NCI-H524 treated with DMSO at 0.1 percent for 48 hours (cell line): ENCODE measurements at places on chromosomes 5 and 9.
A peak's percentile ranks its signal among the peaks of the same experiment; 100 is the strongest.

DNA sequence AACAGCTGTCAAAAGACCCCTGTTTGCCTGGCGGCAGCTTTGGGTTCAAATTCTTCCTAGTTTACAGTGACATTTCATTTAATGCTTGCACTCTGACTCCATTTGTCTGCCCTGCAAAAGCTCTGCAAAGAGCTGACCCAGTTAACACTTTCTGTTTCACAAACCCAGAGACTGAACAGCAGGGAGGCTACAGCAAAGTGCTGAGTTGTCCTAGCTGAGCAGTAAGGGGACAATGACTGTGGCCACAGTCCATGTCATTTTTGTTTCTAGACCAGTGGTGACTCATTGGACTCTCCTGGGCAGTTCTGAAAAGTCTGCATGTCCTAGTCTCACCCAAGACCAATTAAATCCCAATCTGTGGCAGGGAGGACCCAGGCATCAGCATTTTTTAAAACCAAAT, 994.8 kb upstream of the WWC1 start:
- no peak for DNase-seq

DNA sequence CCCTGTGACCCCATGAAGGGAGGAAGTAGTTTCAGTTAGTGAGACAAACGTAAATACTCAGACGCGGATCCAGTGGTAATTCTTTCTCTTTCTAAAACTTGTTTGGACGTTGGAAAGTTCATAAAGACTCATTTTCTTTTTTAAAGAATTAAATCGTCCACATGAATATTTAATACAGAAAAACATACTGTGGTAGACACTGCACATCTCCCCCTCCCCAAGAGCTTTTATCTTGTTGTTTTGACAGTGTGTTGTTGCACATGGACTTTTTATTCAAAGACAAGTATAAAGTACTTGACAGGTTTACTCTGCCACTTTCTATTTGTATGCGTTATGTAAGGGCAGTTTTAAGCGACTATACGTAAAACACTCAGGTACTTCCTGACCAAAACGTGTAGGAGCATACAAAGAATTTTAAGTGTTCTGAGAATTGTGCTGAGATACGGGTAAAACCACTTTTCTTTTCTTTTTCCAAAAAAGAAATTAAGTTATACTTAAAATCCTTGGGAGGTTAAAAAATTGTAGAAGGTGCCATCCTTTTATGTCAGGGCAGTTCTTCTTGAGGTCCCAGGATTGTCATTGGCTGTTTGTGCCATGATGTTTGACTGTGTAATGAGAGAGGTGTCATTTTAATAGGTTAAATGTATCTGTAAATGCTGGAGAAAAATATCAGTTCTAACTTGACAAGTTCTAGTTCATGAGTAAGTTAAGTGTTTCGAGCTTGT, 1.3 kb downstream of the NIPBL start:
- peak; percentile 26 for DNase-seq

DNA sequence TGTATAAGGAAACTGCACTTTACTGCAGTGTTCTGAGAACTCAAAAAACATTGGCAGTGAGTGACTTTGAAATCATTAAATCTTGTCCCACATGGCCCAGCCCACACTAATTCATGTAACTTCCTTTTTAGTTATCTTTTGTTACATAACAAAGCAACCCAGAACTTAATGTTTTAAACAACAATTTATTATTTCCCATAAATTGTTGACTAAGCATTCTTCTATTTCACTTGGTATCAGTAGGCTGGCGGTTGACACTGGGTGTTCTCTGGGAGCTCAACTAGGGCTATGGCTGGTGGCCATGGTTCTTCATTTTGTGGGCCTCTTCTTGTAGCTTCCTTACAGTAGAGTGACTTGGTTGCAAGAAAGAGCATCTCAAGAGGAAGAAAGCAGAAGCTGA, 278.4 kb downstream of the RASEF start:
- no peak for DNase-seq

DNA sequence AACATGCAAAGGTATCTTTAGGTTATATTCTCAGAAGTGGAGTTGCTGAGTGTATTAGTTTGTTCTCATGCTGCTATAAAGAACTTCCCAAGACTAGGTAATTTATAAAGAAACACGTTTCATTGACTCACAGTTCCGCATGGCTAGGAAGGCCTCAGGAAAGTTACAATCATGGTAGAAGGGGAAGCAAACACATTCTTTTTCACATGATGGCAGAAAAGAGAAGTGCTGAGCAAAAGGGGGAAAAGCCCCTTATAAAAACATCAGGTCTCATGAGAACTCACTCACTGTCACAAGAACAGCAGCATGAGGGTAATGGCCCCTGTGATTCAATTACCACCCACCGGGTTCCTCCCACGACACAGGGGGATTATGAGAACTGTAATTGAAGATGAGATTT, 163.6 kb upstream of the PRLR start:
- no peak for DNase-seq

- DNase-seq: no peak
Observed at GRCh38 chr9:94741866-94742265, 15.4 kb downstream of the AOPEP start.

DNA sequence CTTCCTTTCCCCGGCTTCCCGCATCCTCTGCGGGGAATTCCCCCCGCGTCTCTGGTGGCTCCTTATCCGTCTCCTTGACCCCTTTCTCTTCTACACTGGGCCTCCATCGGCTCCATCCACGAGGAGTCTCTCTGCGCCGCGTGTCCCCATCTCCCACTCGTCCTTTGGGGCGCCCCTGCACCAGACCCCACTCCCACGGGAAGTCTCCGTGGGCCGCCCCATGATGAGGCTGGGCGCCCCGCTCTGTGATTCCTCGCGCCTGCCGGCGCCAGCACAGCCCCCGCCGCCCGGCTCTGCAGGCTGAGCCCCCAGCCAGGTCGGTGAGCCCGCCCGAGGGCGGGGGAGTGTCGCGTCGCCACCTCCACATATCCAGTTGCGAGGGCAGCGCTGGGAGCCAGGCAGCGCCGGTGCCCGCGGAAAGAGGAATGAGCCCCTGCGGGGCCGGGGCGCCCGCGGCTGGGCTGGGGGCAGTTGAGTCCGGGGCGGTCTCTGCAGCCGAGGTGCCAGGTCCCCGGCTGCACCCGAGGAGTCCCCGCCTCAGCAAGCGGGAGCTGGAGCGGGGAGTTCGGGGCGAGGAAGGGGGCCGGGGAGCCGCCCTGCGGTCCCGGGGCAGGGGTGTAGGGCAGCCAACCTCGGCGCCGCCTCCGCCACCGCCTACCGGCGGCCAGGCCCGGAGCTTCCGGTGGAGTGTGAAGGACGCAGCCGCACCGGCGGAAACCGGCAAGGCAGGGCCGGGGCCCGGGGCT, 2.1 kb upstream of the TRAF1 start:
- DNase-seq: no peak

- no peak for DNase-seq
Observed at GRCh38 chr9:112176524-112176923, 1.4 kb upstream of the SUSD1 start.

DNA sequence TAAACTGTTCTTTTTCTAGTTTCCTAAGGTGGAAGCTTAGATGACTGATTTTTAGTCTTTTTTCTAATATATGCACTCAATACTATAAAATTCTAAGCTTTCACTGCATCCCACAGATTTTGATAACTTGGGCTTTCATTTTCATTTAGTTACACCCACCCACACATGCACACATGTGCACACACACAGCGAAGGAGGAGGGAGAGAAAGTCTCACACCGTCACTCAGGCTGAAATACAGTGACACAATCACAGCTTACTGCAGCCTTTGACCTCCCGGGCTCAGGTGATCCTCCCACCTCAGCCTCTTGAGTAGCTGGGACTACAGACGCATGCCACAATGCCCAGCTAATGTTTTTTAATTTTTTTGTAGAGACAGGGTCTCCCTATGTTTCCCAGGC, 96.5 kb downstream of the SMIM23 start:
- no peak for DNase-seq

DNA sequence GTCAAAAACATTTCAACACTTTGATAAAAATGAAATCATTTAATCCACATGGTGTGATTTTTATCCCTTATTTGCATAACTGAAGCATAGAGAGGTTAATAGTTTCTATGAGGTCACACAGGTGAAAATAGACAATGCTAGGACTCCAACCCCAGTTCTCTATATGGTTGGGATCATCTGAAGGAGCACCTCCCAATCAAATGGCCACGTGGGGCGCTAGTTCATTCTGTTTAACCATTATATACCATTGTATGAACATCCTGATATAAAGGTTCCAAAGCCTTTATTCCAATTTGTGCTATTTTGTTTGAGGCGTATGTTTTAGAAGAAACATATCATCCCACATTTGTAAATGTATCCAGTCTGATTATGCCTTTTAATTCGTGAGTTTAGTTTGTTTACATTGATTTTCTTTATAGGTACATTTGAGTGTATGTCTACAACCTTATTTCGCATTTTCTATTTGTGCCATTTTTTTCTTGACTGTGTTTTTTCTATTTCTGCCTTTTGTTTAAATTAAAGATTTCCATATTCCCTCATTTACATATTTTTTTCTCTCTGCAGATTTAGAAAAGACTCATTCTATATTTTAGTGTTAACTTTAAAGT, 1092.0 kb downstream of the MAT2B start:
- no peak for DNase-seq

DNA sequence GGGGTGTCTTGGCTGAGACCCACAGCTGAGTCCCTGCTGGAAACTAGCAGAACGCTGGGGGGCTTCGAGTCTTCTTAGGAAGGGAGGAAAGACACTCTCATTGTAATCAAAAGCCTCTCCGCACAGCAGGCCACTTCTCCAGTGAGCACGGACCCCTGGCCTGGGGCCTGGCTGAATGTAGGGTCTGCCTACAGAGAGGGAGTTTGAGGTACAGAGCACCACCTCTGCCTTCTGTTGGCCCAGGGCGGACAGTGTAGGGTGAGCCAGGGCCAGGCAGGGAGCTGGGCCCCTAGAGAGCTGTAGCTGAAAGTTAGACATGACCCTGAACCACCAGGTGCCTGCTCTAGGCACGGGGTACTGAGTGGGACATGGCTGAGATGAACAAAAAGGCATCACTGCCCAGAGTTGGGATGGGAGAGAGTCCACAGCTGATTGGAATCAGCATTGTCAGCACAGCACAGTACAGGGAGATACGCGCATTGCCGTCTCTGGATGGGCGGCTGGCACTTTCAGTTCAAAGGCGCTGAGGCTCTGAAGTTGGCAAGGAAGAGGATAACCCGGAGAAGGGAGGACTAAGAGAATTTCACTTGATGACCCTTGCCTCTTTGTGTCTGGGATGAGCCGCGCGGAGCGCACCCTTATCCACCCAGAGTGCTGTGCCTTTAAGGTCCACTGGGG, 363 bp upstream of the SLC25A48 start:
- DNase-seq: no peak

DNA sequence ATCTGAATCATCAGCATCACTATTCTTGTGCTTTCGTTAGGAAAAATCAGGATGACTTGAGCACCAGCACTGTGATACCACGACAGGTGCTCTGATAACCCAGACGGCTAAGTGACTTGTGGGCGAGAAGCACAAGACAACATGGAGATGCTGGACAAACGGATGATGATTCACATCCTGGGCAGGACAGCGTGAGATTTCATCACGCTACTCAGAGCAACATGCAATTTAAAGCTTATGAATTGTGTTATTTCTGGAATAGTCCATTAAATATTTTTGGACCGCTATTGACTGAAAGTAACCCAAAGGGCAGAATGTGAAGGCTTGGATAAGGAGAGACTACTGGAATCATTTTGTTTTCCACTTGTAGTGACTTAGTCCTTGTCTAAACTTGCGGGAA, 114.8 kb upstream of the DAPK1 start:
- no peak for DNase-seq

- DNase-seq: no peak
Observed at GRCh38 chr5:34574936-34575467, 81.1 kb upstream of the RAI14 start.

GRCh38 chr5:2383698-2384065, 367.8 kb downstream of the IRX2 start:
- no peak for DNase-seq

DNA sequence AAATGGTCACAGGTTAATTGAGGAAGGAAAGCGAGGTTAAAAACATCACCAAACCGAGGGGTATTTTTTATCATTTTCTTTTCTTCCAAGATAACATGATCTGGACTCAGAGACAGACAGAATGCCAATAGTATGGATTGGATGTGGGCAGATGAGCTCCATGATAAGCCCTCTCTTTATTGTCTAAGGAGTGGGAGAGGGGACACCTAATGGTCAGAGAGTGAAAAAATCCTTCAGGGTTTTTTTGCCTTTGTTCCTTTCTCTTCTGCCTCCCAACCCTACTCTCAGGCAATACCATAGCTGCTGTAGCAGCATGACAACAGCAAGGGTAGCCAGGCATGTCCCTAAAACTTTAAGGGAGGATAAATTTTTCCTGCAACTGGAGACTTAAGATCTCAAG, 94.7 kb downstream of the DIRAS2 start:
- DNase-seq: no peak

DNA sequence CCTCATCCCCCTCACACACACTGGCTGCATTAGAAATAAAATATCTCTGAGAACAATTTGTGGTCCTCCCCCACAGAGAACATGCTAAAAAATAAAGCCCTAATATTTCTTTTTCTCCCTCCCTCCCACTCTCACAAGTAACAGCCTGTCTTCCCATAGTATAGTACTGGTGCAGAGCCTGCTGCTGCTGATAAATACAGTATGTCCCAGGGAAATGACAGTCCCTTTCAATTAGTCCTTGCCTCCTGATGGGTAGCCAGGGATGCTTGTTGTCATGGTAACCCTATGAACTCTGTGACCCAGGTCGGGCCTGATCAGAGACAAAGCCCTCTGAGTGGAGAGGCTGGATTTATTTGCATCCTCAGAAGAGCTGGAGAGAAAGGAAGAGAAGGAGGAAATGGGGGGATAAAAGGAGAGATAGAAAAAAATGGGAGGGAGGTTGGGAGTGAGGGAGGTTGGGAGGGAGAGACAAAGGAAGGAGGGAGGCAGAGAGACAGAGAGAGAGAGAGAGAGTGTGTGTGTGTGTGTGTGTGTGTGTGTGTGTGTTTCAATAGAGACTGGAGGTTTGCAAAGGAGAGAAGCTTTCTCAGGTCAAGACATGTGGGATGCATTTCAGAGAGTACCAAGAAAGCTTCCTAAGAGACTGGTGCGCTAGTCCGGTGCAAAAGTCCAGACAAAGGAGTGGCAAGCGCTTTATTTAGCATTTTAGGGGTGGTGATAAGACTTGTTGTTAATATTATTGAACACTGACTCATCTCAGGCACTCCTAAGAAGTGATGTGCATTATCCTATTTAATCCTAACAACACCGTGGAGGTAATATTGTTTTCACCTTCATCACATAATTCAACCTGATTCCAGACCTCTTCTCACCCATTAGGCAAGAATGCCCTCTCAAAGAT, 260.8 kb downstream of the FAM114A2 start:
- no peak for DNase-seq

- DNase-seq: no peak
Observed at GRCh38 chr5:140114341-140115185, 654 bp downstream of the PURA start.
